Occipital lobe (tissue), 3 donors: ENCODE measurements at places on chromosomes 6 and 20.

DNA sequence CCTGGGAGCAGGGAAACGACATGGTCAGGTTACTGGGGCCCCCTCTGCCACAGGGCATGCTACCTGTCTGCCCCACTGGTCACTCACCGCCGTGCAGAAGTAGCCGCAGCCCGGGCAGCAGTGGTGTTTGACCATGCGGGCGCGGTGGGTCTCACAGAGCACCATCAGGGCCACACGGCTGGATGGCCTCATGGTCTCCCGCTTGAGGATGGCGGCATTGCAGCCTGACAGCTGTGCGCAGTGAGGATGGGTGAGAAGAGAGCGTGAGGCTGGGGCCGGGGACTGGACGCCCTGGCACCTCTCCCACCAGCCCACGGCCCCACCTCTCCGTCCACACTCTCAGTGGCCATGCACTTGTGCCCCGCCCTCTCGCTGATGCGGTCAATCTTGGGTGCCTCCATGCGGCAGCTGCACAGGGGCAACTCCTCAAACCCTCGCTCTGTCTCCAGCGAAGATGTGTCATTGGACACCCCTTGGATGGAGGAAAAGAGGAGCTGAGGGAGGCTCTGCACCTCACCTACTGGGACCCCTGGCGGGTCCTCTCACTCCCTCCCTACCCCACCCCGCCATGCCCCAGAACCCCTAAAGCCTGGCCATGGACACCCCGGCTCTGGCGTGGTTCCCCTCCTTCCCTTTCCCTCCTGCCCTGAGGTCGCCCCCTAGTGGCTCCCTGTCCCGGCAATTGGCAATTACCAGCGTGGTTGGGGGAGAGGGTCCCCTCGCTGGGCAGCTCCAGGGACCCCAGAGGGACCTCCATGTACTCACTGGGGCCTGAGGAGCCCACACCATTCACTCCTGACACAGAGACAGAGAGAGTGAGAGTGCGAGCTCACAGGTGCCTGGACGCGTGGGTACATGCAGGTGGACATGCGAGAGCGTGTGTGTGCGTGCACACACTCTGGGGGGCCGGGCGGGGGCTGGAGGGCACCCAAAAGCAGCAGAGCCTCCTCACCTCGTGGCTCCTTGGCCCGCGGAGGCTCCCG is 8.9 kb downstream of the EHMT2 start:
- no peak for DNase-seq

GRCh38 chr20:34544109-34544796 is 14.3 kb upstream of the MAP1LC3A start:
- DNase-seq, result no peak

DNA sequence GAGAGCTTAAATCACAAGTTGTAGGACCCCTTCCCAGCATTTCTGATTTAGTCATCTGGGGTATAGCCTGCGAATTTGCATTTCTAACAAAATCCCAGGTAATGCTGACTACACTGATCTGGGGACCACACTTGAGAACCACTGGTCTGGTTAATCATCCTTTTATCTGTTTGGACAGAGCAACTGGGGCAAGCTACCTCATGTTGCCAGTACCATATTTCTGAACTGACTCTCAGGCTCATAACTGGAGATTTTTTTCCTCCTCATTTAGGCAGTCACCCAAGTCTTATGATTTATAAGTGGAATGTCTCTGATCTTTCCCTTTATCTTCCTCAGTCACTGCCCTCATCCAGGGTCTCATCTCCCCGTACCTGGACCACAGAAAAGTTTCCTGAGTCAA is 12.0 kb upstream of the GTF3C6 start:
- no peak for DNase-seq

- DNase-seq, result no peak
Measured at GRCh38 chr6:162251257-162251656, 476.3 kb downstream of the PRKN start.

- DNase-seq, result no peak
Measured at GRCh38 chr6:122996794-122997505, 915 bp downstream of the CLVS2 start.

GRCh38 chr6:150322466-150322871 is 46.3 kb upstream of the IYD start:
- no peak for DNase-seq

DNA sequence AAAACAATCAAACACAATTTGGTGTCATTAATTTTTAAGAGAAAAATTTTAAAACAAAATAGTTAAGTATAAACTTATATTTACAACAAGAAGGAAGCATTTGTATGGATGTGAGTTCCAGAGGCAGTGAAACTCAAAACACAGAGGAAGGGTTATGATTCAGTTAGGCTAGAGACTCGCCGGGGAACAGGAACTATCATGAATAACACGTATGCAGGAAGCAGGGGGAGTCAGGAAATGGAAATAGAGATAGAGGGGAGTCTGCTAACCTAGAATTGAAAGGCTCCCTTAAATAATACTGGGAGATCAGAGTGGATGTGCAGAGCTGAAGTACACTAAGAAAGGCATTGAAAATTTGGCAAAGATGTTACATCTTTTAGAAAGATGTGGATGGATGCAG is 14.2 kb upstream of the HLA-DRB1 start:
- DNase-seq, result no peak

GRCh38 chr6:108348655-108349349 is 53.9 kb downstream of the AFG1L start:
- no peak for DNase-seq

- no peak for DNase-seq
Measured at GRCh38 chr20:58636983-58637421, 14.1 kb upstream of the STX16 start.

DNA sequence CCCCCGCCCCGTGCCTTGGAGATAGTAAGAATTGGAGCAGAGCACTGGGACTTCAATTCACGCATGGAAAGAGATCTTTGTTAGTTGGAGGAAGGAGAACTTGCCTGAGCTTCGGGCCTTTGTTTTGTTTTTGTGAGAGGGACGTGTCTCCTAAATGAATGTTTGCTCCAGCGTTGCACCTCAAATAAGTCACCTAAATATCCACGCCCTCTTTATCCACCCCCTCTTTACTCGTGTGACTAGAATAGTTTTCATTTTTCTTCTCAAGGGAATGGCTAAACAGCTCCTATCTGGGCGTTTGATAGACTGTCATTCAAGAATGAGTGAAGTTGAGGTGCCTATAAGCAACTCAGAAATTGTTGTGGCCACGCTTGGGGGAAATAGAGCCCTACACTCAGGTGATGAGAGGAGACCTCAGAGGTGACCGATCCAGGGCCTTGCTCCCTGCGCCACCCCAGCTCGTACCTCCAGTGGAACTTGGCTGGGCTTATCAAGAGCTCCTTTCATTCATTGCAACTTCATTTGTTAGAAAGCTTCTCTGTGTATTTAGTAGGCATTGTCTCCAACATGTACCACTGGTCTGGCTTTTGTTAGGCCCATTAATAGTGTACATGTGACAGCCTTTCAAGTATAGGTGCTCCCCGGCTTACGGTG is 861 bp downstream of the PCMTD2 start:
- DNase-seq, result no peak

- DNase-seq, result no peak
Measured at GRCh38 chr6:160998766-160999165, 7.2 kb downstream of the MAP3K4 start.

DNA sequence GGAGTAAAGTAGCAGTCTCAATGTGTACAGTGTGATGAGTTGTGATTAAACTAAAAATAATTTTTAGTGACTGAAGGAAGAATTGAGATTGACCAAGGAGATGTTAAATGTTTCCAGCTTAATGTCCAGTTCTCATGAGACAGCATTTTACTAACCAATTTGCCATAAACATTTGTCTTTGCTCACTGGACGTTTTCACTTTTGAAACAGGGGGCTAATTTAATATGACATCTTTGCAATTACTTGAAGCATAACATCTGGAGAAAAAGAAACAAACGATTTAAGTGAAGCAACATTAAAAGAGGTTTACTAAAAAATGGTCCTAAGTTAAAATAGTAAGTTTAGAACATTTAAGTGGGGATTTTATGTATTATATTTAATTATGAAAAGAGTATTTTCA is 443.8 kb downstream of the BCKDHB start:
- no peak for DNase-seq

- peak; percentile 55 for DNase-seq
Measured at GRCh38 chr6:17986656-17987446, 584 bp downstream of the KIF13A start.

GRCh38 chr20:3661060-3661813 is 2.0 kb downstream of the GFRA4 start:
- no peak for DNase-seq

GRCh38 chr6:30515106-30515505 is 25.8 kb downstream of the HLA-E start:
- DNase-seq, result no peak

DNA sequence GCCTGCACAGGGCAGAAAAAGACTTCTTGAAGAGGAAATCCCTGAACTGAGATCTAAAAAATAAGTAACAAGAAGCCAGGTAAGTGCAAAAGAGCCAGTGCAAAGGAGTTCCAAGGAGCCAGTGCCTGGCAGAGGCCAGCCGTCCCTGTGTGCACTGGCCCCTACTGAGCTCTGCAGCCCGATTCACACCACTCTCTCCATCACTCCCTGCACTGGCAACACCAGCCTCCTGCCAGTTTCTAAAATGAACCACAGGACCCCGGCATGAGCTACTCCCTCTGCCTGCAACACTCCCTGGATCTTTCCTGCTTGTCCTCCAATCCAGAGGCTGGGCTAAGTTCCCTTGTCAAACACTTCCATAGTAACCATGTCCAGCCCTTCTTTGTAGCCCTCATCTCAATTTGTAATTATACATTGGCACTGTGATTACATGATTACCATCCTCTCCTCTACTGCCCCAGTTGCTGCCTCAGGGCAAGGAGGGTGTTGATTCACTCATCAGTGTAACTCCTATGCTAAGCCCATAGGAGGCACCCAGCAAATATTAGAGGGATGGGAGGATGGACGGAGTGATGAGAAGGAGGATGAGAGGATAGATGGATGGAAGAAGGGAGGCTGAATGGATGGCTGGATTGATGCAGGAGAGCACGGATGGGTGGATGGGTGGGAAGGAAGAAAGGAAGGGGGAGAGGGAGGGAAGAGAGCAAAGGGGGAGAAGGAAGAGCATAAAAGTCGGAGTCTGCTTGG is 49.3 kb downstream of the SIRPA start:
- DNase-seq, result no peak

GRCh38 chr6:52015953-52016352 is 71.5 kb downstream of the PKHD1 start:
- DNase-seq, result no peak

GRCh38 chr6:139135578-139136545 is 982 bp downstream of the HECA start:
- DNase-seq, result peak; percentile 28

DNA sequence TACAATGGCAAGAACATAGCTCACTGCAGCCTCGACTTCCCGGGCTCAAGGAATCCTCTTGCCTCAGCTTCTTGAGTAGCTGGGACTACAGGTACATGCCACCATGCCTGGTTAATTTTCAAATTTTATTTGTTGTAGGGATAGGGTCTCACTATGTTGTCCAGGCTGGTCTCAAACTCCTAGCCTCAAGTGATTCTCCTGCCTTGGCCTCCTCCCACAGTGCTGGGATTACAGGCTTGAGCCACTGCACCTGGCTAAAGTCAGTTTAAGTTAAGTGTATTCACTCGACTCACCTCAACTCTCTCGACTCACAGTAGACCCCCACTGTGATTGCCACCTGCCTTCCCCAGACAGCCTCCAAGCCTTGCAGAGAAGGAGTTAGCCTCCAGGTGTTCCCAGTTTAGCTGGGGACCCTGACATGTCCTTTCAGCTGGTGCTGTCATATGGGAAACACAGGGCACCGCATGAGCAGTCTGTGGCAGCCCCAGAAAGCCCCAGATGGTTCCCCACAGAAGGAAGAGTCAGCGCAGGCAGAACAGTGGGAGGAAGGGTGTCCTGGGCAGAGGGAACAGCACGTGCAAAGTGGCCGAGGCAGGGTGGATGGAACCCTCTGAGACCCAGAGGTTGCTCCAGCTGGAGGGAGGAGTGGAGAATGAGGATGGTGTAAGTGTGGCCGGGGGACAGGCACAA is 40.4 kb downstream of the CEBPB start:
- DNase-seq, result no peak

GRCh38 chr6:8143945-8144344 is 41.6 kb upstream of the EEF1E1 start:
- no peak for DNase-seq

GRCh38 chr6:3516092-3516491 is 59.2 kb upstream of the SLC22A23 start:
- DNase-seq, result no peak

- DNase-seq, result no peak
Measured at GRCh38 chr20:60851826-60852704, 400.0 kb upstream of the CDH4 start.

- no peak for DNase-seq
Measured at GRCh38 chr6:25395731-25396130, 116.6 kb downstream of the CARMIL1 start.

DNA sequence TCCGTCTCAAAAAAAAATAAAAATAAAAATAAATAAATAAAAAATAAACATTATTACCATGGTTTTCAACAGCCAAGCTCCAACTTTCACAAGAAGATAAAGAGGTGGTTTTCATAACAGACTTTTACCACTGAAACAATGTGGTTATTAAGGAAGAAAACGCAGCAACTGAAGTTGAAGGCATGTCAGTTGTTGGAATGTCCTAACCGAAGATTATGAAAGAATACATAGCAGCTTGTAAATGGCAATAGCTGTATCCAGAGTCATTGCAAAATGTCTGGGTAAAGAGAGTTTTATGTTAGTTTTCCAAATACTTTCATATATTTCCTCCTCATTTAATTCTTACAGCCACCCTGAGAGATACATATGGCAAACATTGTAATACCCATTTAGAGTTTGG is 161.6 kb upstream of the MARCKS start:
- no peak for DNase-seq

GRCh38 chr6:75830959-75831885 is 82.2 kb downstream of the MYO6 start:
- no peak for DNase-seq

- DNase-seq, result no peak
Measured at GRCh38 chr6:39962831-39963230, 28.6 kb upstream of the MOCS1 start.

DNA sequence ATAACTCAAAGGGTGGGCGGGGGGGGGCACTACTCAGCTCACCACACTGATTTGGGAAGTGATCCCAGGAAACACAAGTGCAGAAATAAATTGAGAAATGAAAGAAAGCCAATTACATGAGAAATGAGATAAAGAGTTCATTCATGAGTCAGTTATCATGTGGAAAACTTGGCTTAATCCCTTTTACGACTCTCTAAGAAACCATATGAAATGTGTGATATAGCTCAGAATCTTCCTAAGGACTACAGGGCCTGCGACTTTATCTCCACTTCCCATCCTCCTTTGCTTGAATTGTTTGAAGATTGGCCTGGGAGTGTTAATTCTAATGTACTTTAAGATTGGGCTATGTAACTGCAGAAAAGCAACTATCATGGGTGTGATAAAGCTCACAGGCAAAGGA is 3.6 kb upstream of the BTN2A2 start:
- DNase-seq, result no peak

GRCh38 chr20:45835825-45836224 is 2.2 kb downstream of the SNX21 start:
- no peak for DNase-seq

GRCh38 chr6:17470202-17470937 is 77.0 kb downstream of the CAP2 start:
- DNase-seq, result no peak

GRCh38 chr20:39291301-39291700 is 329.2 kb downstream of the DHX35 start:
- no peak for DNase-seq

- no peak for DNase-seq
Measured at GRCh38 chr6:146847426-146847825, 248.7 kb downstream of the ADGB start.

- no peak for DNase-seq
Measured at GRCh38 chr20:60589623-60590022, 631.4 kb downstream of the CDH26 start.
